SJSA1 (cell line): ENCODE measurements at places on chromosomes 6 and 20. TPM values are rescaled to one million over a fixed set of nuclear protein-coding genes. Genes with fewer than 3 reads are reported as not detected.
A peak's percentile ranks its signal among the peaks of the same experiment; 100 is the strongest.

DNA sequence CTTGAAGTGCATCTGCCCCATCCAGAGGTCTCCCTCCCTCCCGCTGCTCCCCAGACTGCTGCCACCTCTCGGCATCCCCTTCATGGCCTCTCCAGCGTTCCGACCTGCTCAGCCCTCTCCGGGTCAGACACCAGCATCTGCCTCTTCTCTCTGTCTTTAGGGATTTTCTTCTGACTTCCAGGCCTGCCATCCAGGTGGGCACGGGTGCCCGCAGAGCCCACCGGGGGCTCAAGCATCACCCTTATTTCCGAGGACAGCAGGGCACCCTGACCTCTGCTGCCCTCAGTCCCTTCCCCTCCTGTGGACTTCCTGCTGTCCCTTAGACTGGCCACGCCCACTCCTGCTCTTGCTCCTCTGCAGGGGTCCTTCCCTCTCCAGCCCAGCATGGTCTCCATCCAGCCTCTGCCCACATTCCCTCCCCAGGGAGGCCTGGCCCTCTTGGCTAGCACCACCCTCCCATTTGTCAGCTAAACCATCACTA, 3.3 kb downstream of the NPEPL1 start:
- peak; percentile 42 for DNase-seq

- DNase-seq = no peak
Measured at GRCh38 chr20:24566656-24567055, 97.2 kb downstream of the SYNDIG1 start.

Gene HLA-DPA1
- total RNA-seq = not detected in 2 replicates

DNA sequence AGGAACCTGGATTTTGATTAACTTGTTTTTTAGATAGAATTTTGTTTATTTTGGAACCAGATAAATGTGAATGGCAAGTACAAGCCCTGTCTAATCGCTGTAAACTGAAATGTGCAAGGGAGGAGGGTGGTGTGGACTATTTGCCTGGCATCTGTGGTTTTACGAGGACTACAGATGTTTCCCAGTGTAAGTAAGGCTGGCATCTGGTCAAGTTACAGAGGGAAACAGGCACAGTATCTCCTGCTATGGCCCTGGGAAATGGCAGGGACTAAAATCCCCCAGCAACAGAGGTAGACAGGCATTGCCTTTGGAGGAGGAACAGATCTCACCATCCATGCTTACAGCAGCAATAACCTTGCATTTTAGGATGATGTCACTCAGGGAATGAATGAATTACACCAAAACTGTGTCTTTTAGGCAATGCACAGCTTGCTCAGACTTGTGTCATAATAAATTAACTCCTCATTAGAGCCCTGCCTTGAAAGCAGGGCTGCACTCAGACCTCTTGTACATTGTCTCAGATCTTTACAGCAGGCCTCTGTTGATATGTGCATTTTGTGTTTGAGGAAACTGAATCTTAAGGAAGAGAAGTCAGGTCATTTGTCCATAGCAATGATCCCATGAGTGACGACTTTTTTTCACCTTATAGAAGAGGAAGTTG, 96.2 kb downstream of the TCP11 start:
- no peak for DNase-seq

DNA sequence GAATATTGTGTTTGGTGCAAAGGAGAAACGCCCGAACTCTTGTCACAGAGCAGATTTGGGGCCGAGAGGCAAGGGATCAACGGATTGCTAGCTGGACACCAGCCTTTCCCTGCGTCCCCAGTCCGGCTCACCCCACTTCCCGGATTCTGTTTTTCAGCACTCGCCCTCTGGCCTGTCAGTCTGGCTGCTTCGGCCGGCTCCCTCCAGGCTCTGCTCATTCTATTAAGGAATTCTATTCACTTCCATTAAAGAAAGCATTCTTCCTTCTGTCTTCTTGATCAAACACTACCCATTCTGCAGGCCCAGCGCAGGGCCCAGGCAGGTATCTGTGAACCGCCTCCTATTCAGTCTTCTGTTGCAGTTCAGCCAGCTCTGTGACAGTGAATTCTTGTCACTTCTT, 91.7 kb downstream of the RNF182 start:
- DNase-seq = no peak

DNA sequence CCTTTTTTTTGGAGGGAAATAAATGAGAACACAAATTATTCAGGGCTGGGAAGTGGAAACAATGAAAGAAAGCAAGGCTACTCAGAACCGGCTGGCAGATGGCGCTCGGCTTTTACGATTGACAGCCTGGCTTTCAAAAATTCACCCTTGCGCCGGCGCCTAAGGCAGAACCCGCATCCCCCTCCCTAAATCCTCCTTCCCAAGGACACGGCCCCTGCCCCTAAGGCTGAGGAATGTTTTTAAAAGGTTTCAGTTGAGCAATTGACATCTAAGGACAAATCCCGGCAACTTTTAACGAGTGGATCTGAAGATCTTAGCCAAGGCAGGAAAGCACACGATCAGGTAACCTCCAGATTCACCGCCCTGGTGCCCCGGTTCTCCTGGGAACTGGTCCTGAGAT, 16.3 kb downstream of the GNAS start:
- no peak for DNase-seq

DNA sequence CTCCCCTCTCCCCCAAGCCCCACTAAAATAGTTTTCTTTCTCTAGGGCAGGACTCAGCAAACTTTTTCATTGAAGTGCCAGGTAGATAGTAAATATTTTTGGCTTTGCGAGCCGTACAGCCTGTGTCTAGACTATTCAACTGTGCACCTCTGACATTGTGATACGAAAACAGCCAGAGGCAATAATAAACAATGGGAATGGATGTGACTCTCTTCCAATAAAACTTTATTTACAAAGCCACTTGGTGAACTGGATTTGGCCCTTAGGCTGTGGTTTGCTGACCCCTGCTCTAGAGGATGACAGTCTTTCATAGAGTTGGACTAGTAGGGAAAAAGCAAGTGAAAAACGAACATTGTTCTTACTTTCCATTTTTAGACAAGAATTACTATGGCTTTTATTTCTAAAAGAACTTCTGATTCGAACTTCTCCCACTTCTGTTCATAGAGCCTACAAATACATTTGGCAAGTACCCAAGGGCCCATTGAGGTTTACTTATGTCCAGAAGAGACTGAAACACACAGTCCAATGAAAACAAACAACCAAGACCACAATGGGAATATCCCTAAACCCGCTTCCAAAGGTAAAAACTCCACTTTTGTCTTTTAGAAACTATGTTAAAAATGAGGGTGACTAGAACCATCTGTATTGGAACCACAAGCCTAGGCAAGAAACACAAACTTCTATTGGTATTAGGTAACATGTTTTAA, 46.4 kb upstream of the CDKAL1 start:
- DNase-seq = peak; percentile 65

GRCh38 chr20:37414224-37415035, 68.5 kb downstream of the SRC start:
- no peak for DNase-seq

Gene ATAT1
- total RNA-seq = 0.66 and 3.4 TPM in 2 replicates

Gene PSMF1
- total RNA-seq = 81.0 and 130 TPM in 2 replicates

GRCh38 chr20:63079971-63080370, 73.2 kb upstream of the BHLHE23 start:
- DNase-seq = no peak

DNA sequence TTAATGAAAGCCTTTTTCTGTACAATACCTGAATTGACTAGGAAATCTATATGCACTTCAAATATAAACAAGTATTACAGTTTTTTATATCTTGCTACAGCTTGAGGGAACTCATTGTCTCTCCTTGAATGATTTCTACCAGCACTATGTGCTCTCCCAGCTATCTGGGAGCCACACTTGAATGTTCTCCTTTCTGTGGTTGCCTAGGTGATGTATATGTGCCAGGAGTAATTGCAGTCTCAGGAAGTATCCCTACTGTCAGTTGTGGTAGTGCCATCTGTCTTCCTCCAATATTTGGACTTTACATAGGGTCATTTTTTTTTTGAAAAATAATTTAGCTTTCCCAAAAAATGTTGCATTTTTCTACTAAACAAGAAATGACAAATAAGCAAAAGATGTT, 288.0 kb upstream of the PLCB4 start:
- DNase-seq = no peak

Gene ADGB
- not detected in 2 replicates for total RNA-seq

DNA sequence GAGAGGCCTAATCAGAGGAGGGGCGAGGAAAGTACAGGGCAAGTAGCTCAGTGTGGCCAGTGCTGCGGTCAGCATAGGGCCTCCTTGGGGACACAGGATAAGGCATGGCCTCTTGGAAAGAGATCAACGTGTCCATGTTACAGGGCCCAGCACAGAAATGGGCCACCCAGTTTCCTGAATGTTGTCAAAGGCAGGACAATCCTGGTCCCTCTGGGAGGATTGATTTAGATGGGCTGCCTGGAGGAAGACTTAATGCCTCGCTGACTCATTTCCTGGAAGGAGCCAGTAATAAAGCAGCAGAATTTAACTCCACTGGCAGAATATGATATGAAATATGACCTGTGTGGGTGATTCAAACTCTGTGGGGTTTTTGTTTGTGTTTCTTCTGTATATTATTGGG, 16.6 kb downstream of the DDO start:
- no peak for DNase-seq

- DNase-seq = no peak
Measured at GRCh38 chr20:64102647-64103354, 4.6 kb downstream of the NPBWR2 start.

Gene SLPI
- total RNA-seq = not detected in 2 replicates

DNA sequence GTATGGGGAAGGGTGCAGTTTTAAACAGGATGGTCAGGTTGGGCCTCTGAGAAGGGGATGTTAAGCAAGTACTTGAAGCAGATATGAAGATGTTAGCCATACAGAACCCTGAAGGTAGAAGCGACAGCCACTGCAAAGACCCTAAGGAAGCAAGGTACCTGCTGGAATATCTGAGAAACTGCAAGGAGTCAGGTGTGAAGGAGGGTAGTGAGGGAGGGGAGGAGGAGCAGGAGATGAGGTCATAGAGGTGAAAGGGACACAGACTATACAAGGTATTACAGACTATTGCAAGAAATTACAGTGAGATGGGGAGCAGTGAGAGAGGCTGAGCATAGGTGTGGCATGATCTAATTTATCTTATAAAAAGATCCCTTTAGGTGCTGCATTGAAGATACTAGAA, 22.2 kb upstream of the DEFB112 start:
- no peak for DNase-seq

DNA sequence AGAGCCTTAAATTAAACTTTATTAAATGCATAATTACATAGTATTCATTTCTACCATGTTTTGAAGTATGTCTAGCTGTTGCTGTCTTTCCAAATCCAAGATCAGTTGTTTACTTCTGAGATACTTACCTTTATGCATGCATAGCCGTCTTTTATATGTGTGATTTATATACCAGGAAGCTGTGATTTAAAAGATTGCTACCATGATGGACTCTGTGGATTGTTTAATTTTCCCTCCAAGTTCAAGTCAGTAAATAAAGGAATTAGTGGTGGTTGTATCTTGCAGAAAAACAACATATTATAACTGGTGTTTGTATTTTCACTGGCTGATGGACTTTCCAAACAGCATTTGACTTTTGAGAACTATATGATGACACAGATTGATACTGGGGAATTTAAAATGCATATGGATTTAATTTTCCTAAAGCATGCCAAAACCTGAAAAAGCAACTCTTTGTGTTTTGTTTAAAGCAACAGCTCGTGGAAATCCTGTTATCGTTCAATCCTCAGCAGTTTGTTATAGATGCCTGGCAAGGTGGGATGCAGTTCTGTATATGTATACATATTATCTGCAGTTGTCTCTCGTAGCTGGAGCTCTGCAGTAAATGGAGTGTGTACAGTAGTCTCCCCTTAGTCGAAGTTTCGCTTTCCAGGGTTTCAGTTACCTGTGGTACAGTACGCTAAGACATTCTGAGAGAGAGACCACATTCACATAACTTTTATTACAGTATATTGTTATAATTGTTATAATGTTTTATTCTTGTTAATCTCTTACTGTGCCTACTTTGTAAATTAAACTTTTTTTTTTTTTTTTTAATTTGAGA, 77.1 kb downstream of the CBFA2T2 start:
- no peak for DNase-seq

Gene ZNF322
- 18.9 and 23.2 TPM in 2 replicates for total RNA-seq

GRCh38 chr6:140846503-140847261, 1286.0 kb upstream of the GJE1 start:
- DNase-seq = no peak

GRCh38 chr6:2558861-2559801, 191.6 kb downstream of the MYLK4 start:
- peak; percentile 95 for DNase-seq

- DNase-seq = no peak
Measured at GRCh38 chr6:28296520-28297060, 15.2 kb downstream of the PGBD1 start.

DNA sequence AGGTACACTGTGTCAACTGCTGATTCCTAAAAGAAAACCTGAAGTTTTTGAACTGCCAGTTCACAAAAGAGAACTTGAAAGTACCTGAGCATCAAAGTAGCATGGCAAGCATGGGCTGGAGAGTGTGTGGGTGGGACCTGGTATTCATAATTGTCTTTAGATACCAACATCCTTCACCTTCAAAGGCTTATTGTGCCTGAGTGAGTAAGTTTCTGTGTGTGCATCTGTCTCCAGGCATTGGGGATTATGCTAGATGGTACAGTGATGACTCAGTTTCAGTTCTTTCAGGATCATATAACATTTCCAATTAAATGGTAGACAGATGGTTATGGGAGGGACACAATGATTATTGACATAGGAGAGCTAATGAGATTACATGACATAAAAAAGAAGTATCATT, 238.5 kb downstream of the ZFAND3 start:
- DNase-seq = no peak

DNA sequence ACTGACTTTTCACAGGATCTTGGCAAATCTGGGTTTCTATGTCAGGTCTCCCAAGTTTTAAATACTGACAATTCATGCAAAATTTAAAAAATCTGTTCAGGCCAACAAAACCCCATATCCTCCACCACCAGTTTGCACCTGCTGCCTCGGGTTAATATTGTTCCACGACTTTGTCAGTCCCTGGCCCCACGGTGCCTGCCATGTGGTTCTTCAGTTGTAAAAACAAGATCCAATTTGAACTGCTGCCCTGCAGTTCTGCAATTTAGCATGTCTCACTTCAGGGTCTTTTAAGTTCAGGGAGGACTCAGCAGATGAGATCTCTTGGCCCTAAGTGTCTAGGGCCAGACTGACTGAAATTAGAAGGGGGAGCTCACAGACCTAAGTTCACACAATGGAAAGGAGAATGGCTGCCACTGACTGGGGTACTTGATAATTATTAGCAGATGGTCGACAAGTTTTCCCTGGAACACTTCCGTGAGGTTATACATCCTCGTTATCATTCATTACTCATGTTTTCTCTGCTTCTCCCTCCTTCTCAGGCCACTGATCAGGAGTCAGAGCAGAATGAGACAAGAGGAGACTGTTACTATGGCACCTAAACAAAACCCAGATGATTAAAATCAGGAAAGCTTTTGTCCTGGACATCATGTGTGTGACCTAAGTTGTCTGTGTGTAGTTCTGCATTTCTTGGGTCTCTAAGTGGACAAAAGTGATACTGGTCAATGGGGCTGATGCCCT, 223.6 kb downstream of the KIF16B start:
- DNase-seq = no peak

Gene SCRT2
- not detected in 2 replicates for total RNA-seq

Gene RFX6
- not detected in 2 replicates for total RNA-seq

DNA sequence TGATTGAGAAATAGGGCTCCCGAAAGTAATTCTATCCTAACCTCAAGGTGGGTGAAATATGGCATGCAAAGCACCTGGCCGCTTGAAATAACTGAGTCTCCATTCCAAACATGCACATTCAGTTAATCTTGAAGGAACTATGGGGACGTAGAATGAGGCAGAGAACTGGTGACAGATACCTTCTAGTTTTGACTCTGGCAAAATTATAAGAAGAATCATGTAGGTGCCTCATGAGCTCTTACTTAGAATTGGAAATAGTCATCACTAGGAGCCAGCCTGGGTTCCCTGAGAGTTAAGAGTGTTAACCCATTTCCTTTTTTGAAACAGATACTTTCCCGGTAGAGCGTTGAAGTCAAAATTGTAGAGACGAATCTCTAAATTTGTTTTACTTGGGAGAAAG, 49.3 kb downstream of the RPF2 start:
- DNase-seq = no peak
